ENCODE measurements at places on chromosomes 4 and X.

GRCh38 chrX:38992441-38993096, 191.3 kb downstream of the MID1IP1 start:
- no peak for DNase-seq

DNA sequence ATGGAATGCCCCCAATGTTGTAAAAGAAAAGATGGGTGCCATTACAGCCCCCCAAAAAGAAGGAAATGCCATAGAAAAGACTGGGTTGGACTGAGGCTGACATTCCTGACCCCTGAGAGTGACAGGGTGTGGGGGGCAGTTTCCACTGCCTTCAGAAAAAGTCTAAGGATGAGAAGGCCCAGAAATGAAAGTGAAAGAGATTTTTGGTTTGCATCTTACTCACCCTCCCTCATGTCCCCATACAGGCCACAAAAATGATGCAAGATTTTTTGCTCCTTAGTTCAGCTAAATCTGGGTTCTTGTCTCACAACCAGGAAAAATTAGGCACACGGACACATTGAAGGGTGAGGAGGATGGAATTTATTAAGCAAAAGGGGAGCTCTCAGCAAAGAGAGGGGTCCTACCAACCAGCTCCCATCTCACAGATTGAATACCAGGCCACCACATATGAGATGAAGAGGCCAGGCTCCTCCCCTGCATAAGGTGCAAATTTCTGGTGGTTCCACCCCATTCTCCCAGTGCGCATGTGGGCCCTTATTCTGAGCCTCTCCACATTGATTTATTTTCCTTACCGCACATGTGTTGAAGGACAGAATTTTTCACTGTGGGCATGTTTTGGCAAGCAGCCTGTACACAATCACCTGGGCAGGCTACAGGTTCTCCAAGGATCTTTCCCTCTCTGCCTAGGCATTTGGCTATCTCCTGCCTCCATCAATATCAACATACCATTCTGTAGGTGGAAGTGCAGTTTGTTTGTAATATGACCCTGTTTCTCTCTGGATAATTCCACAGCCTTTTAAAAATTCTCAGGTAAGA, 18.8 kb downstream of the PPP4R3C start:
- DNase-seq, result no peak

GRCh38 chr4:26015133-26015651, 101.2 kb downstream of the SMIM20 start:
- no peak for DNase-seq

DNA sequence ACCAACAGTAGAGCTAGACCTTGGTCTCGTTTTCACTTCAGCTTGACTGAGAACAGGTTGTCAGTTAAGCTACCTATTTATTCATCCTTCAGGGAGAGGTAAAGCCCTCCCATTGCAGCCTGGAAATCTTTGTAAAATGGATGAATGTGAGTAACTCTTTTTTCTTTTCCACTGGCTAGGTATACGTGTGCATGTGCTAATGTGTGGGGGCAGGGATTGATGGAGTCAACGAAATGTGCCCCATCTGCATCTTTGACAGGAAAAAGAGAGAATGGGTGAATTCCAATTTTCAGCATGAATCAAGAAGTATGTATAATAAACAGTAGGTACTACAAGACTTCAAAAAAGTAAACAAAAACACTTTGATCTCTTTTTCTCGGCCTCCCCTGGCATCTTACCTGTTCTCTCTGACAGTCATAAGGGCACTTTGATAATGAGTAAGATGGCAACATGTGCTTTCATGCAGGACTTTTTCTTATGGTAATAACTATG, at the start of gene IL21:
TSS of gene IL21 (minus strand) at position 51 of the 492 bp plus-strand sequence. CDS start 55 bp downstream, outside the sequence.
- no peak for DNase-seq

- no peak for DNase-seq
These were observed 85.9 kb downstream of the RNF150 start for GRCh38 chr4:141047228-141047884.

- no peak for DNase-seq
These were observed 41.6 kb upstream of the UGT2B7 start for GRCh38 chr4:69054578-69055200.

DNA sequence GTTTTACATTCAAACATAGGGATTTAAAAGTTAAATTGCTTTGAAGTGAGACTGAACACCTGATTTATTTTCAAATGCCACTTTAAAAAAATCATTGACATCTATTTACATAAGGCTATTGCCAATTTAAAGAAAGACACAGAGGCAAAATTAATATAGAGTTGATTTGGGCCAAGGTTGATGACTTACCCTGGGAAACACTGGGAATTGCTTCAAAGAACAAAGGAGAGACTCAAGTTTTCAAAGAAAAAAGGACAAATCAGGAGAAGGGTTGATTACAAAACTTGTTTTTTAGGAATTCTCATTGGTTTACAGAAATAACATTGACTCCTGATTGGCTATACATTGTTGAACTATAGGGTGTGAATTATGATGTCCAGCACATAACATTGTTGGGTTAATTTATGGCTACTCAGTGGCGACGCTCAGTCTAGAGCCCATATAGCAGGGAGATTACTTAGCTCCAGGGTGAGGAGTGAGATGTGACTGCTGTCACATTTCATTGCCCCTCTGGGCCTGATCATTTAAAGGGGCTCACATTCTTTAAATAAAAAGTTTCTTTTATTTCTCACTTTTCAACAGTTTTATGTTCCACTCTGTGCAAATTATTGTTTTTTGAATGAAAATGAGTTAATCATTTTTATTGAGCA, 184.6 kb downstream of the SPATA18 start:
- DNase-seq, result no peak

DNA sequence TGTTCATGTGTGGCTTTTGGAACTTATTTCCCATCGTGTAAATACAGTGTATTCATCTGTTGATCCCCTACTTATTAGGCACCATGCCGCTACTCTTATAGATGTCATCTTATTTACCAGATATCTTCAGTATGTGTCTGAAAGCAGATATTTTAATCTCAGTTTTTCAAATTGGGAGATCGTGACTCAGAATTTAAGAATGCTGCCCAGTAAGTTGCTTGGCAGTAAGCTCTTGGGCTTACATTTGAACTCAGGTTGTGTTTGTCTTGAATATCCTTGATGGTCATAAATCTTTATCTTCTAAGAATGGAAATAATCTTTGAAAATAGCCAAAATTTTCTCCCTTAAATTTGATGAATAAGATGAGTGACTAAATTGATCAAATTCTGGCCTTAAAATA, 45.9 kb upstream of the RPA4 start:
- DNase-seq, result no peak

GRCh38 chrX:22300130-22300529, 27.4 kb downstream of the CBLL2 start:
- DNase-seq, result no peak

DNA sequence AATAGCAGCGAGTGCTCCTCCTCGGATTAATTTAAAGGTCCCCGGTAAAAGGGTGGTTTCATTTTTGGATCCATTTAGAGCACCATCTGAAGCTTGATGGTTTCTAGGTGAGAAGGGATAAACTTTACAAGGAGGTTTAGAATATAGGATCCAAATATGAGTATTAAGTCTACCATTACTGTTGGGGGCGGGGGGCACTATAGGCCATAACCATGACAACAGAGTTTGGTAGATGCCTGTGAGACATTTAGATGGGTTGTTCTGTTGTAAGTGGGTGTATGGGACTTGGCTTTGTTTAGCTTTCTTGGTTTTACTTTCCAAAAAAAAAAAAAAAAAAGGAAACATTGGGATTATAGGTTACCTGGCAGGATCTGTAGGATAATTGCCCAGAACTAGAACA, 92.7 kb downstream of the TENT5D start:
- no peak for DNase-seq

GRCh38 chr4:23889814-23890341, at the start of gene PPARGC1A:
TSS of gene PPARGC1A (minus strand) at chr4:23890047. CDS start at chr4:23889957, 90 bp downstream.
- DNase-seq, result no peak

- DNase-seq, result no peak
These were observed 6.8 kb upstream of the OCIAD2 start for GRCh38 chr4:48913346-48913745.

GRCh38 chr4:65021737-65022136, 612.5 kb upstream of the TECRL start:
- no peak for DNase-seq

GRCh38 chr4:1809754-1810502, 16.8 kb downstream of the FGFR3 start:
- DNase-seq, result peak; percentile 91

- no peak for DNase-seq
These were observed 45.6 kb upstream of the CHRNA9 start for GRCh38 chr4:40289366-40290188.

DNA sequence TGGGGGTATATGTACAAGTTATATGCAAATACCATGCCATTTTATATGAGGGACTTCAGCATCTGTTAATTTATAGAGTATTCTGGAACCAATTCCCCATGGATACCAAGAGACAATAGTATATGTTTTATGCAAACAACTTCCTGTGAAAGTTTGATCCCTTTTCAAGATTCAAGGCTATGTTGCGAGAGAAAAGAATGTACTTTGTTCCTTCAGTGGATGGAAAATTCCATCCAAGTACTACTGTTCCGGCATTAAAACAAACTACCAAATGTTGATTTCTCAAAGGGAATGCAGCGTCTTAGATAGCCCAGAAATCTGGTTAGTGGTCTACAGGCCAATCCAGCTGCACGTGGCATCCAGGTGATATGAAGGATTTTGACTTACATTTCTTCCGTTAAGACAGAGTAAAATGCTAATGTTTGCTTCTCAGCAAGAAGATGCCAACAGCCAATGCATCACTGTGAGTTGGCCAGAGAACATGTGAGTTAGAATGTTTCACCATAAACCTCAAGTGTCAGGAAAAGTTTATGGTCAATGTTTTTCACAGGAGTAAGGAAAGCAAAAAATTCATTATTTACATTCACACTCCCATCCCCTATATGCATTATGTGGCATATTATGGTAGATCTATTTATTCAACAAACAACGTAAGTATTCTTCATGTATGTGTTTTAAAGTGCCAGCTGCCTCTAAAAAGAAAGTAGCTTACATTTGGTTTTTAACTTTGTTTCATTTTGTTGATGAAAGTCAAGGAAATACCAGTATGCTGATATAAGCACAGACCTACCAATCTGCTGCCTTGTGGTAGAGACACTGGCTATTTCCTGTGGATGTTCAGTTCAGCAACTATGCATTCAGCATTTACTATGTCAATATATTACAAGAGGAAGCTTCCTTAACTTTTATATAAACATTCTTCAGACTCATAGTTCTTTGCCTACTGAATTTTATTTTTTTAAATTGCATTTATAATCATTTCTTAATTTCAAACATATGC, 44.4 kb downstream of the METTL14 start:
- DNase-seq, result no peak

DNA sequence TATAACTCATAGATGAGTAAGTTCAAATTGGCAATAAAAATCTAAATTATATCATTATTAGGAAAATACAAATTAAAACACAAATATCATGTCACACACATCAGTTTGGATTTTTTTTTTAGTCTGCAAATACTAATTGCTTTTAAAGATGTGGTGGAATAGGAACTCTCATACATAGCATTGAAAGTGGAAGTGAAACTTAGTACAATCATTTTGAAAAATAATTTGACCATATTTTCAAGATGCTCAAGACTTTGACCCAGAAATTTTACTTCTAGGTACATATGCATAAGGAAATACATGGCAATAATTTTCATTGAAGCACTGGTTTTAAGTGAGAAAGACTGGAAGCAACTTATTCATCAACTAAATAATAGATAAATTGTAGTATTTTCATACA, 147.5 kb upstream of the SMIM31 start:
- DNase-seq, result peak; percentile 8

- DNase-seq, result no peak
These were observed 1.9 kb upstream of the MAMLD1 start for GRCh38 chrX:150361070-150361776.

- DNase-seq, result no peak
These were observed 140.3 kb upstream of the ZXDB start for GRCh38 chrX:57451426-57452020.

DNA sequence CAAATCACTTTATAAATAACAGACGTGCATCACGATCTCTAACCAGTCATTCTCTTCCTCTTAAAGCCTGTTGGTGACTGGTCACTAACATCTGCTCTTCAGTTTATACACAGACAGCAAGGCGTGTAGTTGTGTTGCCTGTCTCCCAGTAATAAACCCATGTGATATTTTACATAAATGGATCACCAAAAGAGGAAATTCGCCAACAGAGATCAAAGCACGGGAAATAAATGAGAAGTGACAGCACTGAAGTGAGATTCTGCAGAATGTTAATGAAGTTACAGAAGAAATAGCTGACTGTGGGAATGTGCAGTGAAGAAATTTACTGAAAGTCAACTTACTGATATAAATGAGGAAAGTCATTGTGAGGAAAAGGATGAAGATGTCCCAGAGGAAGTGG, 47.0 kb downstream of the AFF1 start:
- no peak for DNase-seq

GRCh38 chr4:143451186-143451585, 62.3 kb upstream of the SMARCA5 start:
- no peak for DNase-seq

DNA sequence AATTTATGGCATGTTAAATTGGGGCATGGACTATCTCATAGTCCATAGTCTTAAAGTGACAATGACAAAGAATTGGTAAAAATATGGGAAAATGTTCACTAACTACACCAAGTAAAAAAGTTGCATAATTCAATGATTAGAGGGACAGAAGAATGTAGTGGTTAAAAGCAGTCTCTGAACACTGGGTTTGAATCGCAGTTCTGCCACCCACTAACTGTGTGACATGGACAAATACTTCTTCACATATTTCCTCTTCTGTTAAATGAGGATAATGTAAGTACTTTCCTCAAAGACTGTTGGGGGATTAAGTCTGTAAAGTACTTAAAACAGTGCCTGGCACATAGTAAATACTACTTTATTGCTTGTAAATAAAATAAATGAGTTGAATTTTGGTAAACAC, 15.3 kb downstream of the COQ2 start:
- DNase-seq, result no peak

- no peak for DNase-seq
These were observed 111.8 kb upstream of the MAP3K15 start for GRCh38 chrX:19627081-19627480.
